Activated CD4-positive, alpha-beta T cell treated with anti-CD3 and anti-CD28 coated beads for 4 hours (primary cell): ENCODE measurements at places on chromosomes 16 and 17.

- DNase-seq = no peak
Observed at GRCh38 chr17:78888941-78889518, 14.0 kb downstream of the CEP295NL start.

GRCh38 chr16:64287655-64288528 lies 834.0 kb downstream of the CDH11 start:
- DNase-seq = no peak

GRCh38 chr16:20249211-20249610 lies 78.1 kb downstream of the GP2 start:
- DNase-seq = no peak

DNA sequence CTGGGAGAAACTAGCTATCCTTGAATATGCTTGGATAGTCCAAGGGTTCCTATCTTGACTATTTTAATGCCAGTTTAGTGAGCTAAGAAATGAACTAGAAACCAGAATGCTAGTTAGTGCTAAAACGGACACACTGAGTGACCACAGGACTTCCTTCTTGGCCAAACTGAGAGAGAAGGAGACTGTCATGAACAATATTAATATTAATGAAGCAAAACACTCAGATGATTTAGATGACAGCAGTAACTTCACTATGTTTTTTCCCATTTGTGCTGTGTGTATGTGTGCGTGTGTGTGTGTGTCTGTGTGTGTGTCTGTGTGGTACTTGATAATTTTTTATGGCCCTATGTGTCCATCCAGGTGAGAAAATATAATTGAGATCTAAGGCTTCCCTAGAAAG lies 2.2 kb upstream of the ATXN1L start:
- no peak for DNase-seq

DNA sequence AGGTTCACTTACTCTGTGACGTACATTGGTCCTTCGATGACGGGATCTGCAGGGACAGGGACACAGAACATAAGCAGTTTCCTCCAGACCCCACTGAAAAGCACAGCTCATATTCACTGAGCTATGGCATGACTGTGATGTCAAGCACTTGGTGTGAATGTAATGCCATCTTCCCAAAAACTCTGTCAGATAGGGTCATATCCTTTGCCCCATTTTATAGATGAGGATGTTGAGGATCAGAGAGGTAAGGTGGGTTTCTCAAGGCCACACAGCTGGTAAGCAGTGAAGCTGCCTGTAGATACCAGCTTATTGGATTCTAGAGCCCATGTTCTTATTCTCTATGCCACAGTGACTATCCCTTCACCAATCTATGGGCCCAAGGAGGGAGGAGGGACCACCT lies 2.5 kb downstream of the ERN2 start:
- no peak for DNase-seq
